ENCODE measurements at places on chromosomes 1 and 21.

- DNase-seq: no peak
Measured at GRCh38 chr1:244761279-244761678, 74.2 kb upstream of the COX20 start.

DNA sequence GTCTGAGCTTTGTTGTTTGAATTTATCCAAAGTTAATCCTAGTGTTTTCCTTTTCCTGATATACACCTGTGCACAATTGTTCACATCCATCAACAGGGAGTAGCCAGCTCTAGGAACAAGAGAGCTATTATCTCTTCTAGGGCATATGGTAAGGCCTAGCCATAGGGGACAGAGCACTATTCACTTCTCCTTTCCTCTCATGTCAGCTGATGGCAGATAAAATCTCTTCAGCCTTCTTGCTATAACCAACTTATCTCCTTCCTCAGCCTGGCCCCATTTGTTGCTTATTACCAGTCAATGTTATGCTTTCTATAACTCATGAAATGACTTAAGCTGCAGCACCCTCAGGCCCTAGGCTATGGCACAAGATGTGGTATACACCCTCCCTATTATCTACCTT, 38.9 kb downstream of the PATJ start:
- DNase-seq: no peak

GRCh38 chr1:24058671-24059455, 53.1 kb downstream of the MYOM3 start:
- DNase-seq: no peak

GRCh38 chr1:84743896-84744295, 53.6 kb upstream of the SSX2IP start:
- no peak for DNase-seq

- DNase-seq: no peak
Measured at GRCh38 chr1:36909946-36910725, 124.2 kb downstream of the GRIK3 start.

DNA sequence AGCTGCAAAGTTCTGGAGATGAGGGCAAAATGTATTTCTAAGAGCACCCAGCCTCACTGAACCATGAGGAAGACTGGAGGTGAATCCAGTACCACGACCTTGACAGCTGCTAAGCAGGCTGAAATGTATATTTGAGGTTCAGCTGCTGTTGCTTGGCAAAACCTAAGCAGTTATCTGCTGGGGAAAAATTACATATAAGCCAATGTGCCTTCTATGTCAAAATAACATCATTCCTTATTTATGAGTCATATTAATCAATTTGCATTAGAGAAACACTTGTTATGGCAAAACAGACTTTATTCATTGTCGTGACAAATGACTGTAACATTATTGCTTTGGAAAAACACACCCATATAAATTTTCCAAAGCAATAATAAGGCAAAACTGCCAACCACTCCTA, 560.5 kb upstream of the NR5A2 start:
- DNase-seq: no peak

DNA sequence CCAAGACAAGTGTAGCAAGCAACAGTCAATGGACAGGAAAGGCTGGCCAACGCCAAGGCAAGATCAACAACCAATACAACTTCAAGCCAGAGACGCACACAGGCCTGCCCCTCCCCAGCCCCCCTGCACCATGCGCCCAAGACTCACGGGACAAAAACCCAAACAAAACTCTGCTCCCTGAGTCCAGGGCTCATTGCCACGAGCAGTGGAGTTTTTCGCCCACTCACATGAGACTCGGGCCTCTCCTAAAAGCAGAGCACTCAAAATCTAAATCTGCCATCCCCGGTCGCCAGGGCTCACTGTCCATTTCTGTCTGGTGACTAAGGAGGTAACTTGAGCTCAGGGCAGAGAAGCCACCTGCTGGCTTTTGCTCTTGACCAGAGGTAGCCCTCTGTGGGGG, 174.8 kb downstream of the CLIC6 start:
- no peak for DNase-seq

DNA sequence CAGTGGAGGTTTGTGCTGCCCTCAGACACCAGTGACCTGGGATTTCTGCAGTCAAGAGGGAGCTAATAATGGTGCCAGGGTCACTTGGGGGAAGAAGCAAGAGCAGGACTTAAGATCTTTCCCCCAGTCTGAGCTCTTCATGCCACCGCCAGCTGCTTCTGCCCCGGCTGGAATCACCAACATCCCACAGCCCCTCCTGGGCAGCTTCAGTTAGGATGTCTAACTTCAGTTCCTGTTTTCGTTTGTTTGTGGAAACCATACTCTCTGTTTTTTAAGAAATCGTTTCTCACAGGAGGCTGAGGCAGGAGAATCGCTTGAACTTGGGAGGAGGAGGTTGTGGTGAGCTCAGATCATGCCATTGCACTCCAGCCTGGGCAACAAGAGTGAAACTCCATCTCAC, 25.6 kb upstream of the PRDM2 start:
- DNase-seq: no peak

DNA sequence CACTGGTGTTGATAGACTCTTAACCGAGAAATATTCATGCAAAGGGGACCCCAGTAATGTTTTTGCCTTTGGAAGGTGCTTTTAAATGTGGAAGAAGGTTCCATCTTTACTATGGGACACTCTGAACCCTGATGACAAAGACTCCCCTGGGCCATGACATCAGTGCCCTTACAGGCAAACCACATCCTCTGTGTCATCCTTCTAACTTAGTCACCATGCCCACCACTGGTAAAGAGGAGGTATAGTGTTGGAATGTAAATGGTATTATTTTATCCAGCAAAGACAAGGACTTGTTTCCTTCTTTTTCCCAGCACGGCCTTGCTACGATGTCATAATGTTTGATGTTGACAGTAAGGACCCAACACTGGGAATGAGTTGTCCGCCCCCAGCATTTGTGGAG, 12.6 kb downstream of the METTL13 start:
- peak; percentile 89 for DNase-seq

- DNase-seq: no peak
Measured at GRCh38 chr1:38244218-38244845, 197.7 kb upstream of the POU3F1 start.

GRCh38 chr1:44294588-44295007, 60.5 kb downstream of the ERI3 start:
- DNase-seq: peak; percentile 98

GRCh38 chr1:201982623-201983379, at the start of gene RNPEP:
RNPEP (plus strand) TSS chr1:201982648; CDS start chr1:201982667, 19 bp downstream.
- DNase-seq: peak; percentile 79

DNA sequence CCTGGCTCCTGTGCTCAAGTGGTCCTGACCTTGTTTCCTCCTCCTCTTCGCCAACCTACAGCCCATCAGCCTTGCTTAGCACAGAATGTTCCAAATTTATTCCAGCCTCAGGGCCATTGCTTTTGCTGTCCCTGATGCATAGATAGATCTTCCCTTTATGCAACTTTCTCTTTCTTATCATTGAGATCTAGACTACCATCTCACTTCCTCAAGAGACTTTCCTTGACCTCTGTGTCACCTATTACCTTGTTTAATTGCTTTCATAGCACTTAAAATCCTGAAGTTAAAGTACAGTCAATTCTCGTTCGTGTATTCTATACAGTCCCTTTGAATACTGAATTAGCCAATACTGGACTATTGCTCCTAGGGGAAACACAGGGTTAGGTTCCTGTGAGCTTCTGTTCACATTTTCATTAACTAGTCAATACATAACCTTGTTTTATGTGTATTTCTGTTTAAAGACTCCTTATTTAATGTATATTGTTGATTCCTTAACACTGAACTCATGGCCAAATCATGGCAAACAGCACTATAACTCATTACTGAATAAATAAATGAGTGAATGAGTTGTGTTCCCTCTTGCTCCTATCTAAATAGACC, 26.2 kb upstream of the MCOLN3 start:
- DNase-seq: no peak

DNA sequence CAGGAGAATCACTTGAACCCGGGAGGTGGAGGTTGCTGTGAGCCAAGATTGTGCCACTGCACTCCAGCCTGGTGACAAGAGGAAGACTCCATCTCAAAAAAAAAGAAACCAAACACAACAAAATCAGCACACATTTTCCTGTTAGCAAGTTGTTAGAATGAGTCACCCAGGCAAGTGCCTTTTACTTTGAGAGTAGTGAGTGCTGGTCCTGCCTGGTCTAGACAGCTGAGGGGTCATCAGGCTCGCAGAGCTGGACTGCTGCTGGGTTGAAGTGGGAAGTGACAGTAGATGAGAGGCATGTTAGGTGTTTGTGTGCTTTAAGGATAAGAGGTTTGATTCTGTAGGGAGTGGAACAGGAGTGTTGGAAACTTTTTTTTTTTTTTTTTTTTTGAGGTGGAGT, 31.9 kb downstream of the GNPAT start:
- DNase-seq: peak; percentile 24

- no peak for DNase-seq
Measured at GRCh38 chr1:117556341-117556740, 49.5 kb upstream of the TENT5C start.

- DNase-seq: no peak
Measured at GRCh38 chr1:87588495-87588894, 259.8 kb downstream of the LMO4 start.

GRCh38 chr21:45596704-45597318, 46.7 kb upstream of the PCBP3 start:
- peak; percentile 44 for DNase-seq

GRCh38 chr1:154344977-154345837, 19.9 kb downstream of the ATP8B2 start:
- DNase-seq: peak; percentile 69

DNA sequence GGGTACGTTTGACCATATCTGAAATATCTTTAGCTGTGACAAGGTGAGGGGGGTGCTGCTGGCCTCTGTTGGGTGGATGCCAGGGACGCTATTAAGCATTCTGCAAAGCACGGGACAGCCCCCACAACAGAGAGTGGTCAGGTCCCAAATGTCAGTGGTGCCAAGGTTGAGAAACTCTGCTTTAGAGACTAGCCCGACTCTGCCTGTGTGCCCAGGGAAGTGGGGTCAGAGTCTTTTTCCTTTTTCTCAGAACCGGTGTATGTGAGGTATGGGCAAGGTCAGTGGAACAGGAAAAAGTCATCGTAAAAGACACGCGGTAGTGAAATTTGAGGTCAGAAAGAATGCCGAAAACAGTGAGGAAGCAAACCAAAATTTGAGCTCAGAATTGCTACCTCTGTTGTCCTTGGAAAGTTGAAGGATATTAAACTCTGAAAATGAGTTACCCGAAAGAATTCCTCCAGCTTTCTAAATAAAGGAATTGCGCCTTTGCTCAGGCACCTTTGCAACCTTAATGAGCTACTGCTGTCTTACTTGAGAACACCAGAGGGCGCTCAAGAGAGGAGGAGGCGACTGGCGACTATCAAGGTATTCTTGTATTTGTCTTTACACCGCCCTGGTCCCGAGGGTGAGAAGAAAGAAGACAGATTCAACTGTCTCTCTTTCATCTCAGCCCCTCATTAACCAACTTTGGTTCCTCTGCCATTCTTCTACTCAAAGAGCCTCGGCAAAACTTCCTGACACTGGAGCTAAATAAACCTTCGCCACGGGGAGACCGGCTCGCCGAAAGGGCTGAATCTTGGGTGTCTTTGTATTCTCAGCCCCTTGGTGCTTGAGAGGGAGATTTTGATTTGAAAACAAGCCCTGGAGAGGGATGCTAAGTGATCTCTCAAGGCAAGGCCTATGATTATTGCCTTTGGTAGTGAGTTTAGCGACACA, 85.4 kb upstream of the OLIG2 start:
- peak; percentile 46 for DNase-seq

- no peak for DNase-seq
Measured at GRCh38 chr21:36926989-36927718, 39.3 kb downstream of the HLCS start.

GRCh38 chr1:116909512-116910378, at the start of gene PTGFRN:
PTGFRN (plus strand) TSS chr1:116909916; CDS start chr1:116910204, 288 bp downstream.
- peak; percentile 37 for DNase-seq

DNA sequence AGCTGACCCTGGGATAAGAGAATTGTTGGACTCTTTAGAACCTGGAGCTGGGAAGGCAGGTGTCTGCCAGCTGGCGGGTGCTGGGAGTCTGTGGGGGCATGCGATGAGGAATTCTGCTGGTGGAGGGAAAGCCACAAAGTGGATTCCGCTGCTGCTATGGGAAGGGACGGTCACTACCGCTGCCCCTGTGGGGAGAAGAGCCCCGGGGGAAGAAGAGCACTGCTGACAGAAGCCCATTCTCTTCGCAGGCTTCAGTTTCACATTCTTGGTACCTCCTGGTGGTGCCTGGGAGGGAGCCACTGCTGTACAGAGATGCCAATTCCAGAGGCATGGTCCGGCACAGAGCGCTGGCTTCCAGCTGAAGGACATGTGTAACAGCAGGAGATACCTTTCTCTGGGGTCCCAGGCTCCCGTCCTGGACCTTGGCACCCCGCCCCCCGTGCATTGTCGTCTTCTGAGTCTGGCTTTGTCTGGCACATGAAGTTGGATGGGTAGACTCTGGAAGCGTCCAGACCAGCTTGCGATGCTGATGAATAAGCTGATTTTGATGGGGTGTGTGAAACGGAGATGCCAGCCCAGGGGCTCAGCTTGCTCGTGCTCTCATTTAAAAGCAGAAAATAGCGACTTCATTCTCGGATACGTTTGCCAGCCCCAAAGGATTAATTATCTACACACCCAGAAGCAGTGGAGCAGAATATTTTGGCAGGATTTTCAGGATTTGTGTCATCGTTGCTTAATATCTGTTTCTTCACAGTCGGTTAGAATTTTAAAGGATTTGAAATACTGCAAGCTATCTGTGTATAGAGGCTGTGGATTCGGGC, 13.2 kb downstream of the PDXK start:
- DNase-seq: peak; percentile 77

- no peak for DNase-seq
Measured at GRCh38 chr21:35547946-35548774, 499.1 kb upstream of the RUNX1 start.

- no peak for DNase-seq
Measured at GRCh38 chr1:6280761-6281451, 20.0 kb upstream of the GPR153 start.

DNA sequence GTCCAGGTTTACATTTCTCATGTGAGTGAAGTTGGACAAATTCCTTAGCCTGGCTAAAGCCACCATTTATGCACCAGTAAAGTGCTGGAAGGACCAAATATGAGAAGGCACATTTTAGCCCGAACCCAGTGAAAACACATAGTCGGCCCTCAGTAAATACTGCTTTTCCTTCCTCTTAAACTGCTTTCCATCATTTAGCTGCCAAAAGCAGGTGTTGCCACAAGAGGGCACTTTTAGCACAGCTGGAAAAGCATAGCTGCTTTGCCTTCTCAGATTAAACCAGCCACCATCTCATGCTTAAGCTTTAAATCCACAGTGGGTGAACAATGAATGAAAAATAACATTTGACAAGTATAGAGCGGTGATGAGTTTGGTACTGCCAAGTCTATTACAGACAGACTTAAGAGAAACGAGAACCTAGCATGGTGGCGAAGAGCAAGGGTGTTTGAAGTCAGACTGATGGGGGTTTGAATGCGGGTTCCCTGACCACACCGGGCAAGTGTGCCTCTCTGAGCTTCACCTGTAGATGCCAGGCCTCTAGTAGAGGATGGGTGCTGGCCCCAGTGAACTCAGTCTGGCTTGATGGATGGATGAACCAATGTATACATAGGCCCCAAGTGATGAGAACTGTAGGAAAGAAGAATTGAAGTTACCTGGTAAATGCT, 57.8 kb downstream of the SLC35D1 start:
- peak; percentile 75 for DNase-seq

All from fibroblast of mammary gland (primary cell).